ENCODE measurements at places on chromosomes 1 and 21. TPM values are rescaled to one million over a fixed set of nuclear protein-coding genes. Genes with fewer than 3 reads are reported as not detected.

AMY1A gene
- not detected for polyA plus RNA-seq

ATP1A2 gene
- polyA plus RNA-seq = 0.80 TPM

DNA sequence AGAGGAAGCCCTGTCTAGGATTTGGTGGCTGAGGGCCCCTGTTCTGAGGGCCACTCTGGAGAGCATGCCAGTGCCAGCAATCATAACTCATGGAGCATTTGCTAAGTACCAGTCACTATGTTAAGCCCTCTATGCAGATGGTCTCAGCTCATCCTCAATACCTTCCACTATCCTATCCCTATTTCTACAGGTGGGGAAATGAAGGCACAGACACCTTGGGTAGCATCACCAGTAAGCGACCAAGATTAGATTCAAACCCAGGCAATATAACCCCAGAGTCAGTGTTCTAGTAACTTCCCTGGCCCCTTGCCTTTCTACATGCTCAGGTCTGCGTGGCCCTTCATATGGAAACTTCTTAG, 7.9 kb upstream of the NBPF1 start:
- no peak for DNase-seq

DNA sequence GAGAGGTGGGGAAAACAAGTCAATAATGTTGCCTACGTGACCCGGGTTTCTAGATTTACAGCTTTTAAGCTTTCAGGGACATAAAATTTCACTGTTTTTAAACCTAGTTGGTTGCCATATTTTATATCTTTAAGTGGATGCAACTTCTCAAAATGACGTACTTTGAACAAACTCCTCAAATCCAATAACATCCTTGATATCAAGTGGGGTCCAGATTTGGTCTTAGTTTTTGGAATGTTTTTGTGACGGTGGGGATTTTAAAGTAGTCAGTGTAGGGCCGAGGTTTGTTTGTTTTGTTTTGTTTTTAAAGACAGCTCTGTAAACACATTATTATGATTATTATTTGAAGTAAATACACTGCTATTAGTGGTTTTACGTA, 453 bp downstream of the CDKN2C start:
- no peak for DNase-seq
